ENCODE measurements at places on chromosomes 16 and 17.

GRCh38 chr17:74763565-74764387, 12.4 kb downstream of the NAT9 start:
- no peak for DNase-seq

DNA sequence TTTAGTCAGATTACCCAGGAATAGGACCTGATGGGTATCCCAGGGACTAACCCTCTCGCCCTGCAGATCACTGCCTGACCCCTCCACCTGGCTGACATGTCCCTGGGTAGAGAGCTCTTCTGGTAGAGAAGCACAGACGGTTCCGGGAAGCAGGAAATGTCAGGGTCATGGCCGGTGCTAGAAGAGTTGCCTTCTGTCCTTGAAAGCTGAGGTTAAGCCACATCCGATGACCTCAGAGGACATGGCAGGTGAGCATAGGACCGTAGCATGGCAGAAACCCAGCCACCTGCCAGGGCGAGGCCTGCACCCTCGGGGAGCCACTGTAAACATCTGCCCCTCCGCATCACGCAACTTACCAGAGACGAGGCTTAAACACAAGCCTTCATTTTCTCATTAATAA, 483.7 kb downstream of the SOX9 start:
- no peak for DNase-seq

DNA sequence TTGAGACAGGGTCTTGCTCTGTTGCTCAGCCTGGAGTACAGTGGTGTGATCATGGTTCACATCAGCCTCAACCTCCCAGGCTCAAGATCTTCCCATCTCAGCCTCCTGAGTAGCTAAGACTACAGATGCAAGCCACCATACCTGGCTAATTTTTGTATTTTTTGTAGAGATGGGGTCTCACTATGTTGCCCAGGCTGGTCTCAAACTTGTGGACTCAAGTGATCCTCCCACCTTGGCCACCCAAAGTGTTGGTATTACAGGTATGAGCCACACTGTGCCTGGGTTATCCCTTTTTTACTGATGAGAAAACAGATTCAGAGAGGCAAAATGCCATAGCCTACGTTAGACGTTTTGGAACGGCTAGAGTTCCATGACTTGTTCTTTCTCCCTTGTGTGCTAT, 30.1 kb downstream of the SNX29 start:
- no peak for DNase-seq

GRCh38 chr17:41624208-41625101, at the start of gene KRT17:
KRT17 (minus strand) TSS chr17:41624575; CDS start chr17:41624509, 66 bp downstream.
- no peak for DNase-seq

- no peak for DNase-seq
Measured at GRCh38 chr16:8109510-8110369, 480.6 kb downstream of the TMEM114 start.

GRCh38 chr16:87955302-87956097, 4.3 kb downstream of the BANP start:
- peak; percentile 62 for DNase-seq

GRCh38 chr17:36926226-36926625, 11.0 kb upstream of the LHX1 start:
- DNase-seq, result no peak

DNA sequence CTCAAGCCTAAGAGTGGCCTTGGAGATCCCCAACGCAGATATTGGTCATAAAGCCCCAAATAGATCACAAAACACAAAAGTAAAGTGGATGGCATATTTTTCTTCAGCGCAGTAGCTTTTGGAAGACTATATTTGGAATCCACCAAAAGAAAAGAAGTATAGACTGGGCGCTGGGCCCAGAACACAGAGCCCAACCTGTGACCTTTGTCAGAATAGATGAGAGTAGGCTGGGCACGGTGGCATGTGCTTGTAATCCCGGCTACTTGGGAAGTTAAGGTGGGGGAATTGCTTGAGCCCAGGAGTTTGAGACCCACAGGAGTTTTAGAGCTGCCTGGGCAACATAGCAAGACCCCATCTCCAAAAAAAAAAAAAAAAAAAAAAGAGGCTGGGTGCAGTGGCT, 14.6 kb downstream of the SCIMP start:
- DNase-seq, result no peak

DNA sequence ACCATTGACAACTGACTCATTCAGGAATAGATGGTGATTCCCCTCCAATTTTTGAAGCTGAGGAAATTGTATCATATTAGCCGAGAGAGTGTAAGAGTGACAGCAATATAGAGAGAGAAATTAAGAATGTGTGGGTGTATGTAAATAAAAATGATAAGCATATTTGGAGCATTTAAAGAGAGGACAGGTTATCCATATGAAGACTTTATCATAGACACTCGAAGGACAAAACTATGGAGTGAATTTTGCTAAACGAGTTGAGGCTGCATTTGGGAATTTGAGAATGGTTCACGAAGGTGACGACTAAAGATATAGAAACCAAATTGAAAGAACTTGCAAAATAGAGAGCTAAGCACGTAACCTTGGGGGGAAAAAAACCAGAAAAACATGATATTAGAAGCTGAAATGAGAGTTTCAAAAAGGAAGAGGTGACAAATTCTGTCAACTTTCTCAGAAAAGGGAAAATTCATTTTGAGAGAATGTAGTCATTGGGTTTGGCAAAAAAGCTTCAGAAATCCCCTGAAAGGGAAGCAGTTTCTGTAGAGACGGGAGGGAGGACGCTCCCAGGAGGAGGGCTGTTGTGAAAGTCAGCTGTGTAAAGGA, 129.7 kb downstream of the KCNJ2 start:
- DNase-seq, result no peak

DNA sequence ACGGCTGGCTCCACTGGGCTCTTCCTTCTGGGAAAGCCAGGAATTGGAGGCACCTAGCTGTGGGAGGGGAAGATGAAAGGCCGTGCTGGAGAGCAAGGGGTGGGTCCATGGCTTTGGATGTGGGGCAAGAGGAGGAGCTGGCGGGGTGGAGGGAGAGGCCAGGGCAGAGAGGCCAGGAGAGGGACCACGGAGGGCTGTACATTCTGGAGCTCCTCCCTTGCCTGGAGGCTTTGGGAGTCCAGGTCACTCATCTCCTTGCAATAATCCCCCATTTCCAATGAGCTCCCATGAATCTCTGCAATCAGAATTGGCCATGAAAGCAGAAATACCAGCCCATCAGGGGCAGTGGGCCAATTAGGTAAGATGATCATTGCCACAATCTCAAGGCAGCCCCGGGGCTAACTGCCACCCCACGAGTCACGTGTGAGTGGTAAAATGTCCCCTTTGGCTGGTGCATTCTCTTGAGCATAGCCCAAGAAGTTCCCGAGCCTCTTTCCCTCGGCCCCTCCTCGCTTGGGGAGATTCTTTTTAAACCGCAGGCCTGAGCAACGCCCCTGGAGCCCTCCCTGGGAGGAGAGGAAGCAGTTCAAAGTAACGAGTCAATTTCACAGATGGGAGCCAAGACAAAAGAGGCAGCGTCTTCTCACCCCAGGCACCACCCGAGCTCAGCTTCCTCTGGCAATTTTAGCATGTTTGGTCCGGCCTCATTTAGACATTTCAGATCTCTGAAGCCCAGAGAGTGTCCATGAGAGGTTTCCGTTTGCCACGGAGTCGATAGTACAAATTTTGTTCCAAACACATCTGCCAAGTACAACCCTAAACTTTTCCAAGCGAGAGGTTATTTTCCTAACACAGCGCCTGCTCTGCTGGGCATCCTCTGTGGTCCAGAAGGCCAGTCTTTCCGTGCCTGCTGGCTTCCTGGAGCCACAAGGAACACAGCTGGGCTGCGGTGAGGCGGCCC, 13.4 kb downstream of the RTN4RL1 start:
- peak; percentile 66 for DNase-seq

- peak; percentile 17 for DNase-seq
Measured at GRCh38 chr17:37708616-37709212, 36.1 kb downstream of the HNF1B start.

All from fibroblast of skin of right biceps (primary cell).